ENCODE measurements at places on chromosomes 3 and 15.
A peak's percentile ranks its signal among the peaks of the same experiment; 100 is the strongest.

GRCh38 chr3:69283496-69283895, 102.4 kb downstream of the FRMD4B start:
- DNase-seq, result no peak

DNA sequence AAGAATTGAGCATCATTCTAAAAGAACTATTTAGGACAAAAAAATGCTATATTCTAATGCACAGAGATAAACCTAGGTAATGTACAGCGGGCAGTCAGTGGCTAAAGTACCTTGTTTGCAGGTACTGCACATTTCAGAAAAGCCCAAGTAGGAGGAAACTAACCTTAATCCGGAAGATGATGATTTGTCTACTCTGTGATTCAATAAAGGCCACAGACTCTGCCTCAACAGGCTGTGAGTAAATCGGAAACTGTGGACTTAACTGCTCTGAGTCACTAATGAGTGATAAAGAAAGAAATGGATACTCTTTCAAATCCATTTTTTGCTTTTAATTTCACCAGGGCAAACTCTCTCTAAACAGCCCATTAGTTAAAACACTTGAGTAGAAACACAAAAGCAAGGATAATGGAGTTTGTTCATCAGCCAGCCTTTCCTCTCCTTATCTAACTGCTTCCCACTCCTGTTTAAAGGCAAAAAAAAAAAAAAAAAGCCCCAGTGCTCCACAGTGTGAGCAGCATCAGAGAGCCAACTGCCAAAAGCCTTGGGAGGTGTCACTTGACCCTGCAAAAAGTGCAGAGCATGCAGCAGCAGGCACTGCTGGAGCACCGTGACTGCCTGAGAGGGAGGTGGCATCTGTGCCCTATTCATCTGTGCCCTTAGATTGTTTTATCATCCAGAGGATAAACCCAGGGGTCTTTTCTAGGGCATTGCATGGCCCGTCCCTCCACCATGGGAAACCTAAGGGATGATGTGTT, 187.7 kb downstream of the SATB1 start:
- DNase-seq, result peak; percentile 72

DNA sequence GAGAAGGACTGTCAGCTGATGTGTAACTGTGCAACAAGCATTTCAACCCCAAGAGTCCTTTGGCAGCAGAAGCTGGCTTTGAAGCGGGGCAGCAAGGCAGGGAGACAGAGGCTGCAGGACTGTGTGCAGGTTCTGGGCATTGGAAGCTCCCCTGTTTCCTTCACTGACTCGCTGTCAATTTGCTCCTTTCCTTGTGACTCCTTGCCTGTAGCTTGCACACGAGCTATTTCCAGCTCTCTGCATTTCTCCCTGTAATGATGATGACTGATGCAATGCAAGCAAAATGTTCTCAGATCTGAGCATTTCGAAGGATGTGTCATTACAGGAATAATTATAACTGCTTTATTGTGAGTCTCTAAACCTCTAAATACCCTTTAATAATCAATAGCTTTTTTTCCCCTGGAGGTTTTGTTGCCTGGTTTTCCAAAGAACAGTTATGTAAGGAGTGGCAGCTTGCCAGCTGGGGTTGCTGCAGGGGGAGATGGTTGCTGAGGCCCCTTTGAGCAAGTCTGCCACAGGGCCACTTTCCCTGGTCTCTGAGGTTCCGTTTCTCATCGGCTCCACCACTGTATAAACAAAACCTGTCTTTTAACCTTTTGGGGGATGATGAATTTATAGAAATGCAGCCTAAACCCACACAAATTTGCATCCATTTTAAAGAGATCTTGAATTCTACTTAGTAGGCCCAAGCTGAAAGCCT, 2.8 kb downstream of the APOD start:
- peak; percentile 34 for DNase-seq

DNA sequence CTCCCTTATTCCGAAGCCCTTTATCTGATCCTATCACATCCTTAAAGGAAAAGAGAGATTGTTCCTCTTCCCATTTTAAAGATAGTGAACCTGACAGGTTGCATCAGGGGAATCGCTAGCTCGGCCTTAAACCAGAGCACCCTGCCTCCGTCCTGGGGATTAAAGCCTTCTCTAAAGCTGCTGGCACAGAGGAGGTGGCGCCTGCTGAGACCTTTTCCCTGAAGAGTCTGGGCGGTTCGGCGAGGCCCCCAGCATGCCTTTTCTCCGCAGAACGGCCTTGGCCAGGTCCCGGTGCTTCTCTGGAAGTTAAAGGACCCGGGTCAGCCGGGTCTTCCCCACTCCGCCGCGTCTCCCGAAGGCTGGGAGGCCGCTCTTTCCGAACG, 593 bp downstream of the FAM219B start:
- peak; percentile 42 for DNase-seq

- DNase-seq, result peak; percentile 17
These were observed 520.1 kb downstream of the FGF12 start for GRCh38 chr3:192207239-192207638.

GRCh38 chr3:43923104-43923882, 232.6 kb downstream of the ABHD5 start:
- no peak for DNase-seq

- no peak for DNase-seq
These were observed 50.7 kb upstream of the INSYN1 start for GRCh38 chr15:73803806-73804205.

All from astrocyte of the spinal cord (primary cell).